ENCODE measurements at places on chromosomes 6 and 20.

GRCh38 chr6:91634791-91635190 lies 1047.9 kb upstream of the MAP3K7 start:
- DNase-seq, result no peak

DNA sequence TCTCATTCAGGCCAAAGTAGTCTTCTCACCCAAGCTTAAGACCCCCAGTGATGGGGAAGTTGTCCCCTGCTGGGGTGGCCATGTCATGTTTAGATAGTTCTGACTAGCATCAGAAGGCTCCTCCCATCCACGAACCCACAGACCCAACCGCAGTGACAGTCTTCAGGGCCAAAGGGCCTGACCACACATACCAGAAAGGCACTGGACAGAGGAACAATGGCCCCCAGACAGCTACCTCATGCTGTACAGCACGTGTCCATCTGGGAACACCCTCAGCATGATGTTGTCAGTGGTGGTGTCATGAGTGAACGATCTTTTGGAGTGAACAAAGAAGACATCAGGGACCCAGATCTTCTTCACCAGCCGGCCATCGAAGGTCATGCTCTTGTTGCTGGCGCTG lies 46.3 kb downstream of the GABRR2 start:
- DNase-seq, result no peak

DNA sequence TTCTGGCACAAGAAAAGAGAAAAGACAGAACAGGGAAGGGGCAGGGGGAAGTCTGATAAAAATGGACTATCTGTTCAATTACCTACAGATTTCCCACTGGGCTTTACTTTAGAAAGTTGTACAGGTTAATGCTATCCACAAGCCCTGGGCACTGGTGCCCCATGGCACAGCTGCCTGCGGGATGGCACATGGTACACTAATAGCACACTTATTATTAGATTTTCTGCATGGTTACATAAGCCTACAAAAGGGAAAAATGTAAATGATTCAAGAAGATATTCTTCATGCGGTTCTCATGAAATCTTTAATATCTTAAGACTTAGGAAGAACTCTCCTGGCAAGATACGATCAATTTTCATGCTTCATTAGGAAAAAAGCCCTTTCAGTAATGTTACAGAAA lies 137.5 kb downstream of the GMPR start:
- DNase-seq, result no peak

- peak; percentile 21 for DNase-seq
Measured at GRCh38 chr6:47810885-47811284, 29.1 kb downstream of the OPN5 start.

GRCh38 chr6:139442188-139442671 lies 67.8 kb upstream of the CITED2 start:
- no peak for DNase-seq

DNA sequence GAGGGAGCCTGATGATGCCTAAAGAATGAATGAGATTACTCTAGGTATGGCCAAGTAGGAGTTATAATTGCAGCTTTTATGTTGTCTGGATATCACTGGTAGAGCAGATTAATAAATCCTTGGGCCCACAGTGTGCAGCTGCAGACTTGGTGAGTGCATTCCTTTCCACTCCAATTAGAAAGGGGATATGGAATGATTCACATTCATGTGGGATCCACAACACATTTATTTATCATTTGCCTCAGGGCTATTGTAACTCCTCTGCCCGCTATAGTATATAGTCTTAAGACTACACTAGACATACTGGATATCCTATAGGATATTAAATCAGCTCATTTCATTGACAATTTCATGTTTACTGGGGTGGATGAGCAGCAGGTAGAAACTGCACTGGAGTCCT lies 11.6 kb upstream of the HLA-G start:
- no peak for DNase-seq

DNA sequence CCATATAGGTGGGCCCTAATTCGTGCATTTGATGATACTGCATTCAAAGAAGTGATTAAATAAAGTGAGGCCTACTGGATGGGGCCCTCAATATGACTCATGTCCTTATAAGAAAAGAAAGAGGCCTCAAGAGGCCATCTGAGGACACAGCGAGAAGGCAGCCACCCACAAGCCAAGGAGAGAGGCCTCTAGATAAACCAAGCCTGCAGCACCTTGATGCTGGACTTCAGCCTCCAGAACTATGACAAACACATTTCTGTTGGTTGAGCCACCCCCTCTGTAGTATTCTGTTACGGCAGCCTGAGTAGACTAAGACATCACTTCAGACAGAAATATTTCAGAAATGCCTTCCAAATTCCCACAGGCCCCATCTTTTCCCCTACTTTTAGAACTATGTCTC lies 82.5 kb upstream of the PLEKHG1 start:
- DNase-seq, result no peak
